ENCODE measurements at places on chromosomes 4 and X.

DNA sequence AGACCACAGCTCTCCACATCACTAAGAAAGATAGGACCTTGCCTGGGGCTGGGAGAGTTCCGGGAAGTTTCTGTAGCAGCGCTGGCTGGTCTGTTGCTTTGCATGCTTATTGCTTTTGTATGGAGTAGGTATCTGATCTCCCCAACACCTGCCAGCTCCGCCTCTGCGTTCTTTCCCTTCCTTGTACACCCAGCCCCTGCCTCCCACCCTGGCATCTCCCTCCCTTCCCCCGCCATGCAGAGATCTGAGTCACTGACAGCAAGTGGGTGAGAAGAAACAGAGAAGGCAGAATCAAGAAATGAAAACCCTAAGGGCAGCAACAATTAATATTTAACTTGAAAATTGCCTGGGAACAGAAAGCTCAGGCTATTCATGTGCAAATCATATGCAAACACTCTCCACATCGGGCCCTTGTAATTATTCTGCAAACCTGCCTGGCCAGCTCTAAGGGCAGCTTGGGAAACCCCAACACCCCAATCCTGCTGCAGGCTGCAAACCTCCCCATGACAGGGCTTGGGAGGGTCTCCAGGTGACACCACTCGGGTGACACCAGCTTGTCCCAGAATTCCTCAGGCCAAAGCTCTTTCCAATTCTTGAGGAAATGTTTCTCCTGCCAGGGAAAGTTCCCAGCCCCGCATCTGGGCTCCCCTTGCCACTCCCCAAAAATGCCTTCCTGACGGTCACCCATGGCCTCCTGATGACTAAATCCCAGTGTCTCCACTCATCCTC is 257.2 kb downstream of the FBXW7 start:
- DNase-seq: no peak

GRCh38 chr4:177287255-177287654 is 22.4 kb upstream of the NEIL3 start:
- no peak for DNase-seq

DNA sequence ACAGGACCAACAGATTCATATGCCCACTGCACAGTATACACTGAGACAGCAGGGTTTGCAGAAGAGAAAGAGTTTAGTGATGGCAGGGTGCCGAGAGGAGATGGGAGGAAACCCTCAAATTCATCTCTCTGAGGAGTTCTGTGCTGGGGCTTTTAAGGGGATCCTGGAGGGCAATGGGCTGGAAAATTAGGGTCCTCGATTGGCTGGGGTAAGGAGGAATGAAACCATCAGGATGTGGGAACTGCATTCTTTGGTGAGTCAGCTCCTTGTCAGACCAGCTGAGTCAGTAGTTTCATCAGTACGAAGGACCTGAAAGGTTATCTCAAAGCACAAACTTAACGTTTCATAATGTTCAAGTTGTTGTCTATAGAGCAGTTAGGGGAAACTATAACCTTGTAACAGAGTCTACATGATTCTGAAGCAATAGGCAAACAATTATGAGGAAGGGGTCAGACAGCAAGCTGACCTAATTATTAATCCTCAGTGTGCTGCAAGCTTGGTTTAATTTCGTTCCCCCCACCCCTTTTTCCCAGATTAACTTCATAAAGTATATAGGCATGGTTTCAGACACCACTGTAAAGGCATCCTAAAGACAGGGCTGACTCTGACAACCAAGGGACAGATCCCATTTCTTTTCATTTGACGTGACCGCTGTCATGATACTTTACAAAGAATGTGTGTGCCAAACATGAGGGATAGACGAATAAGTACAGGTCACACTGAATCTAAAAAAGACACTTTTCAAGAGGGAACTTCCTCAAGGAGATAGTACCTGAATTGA is 1.5 kb upstream of the MSMO1 start:
- DNase-seq: peak; percentile 9

DNA sequence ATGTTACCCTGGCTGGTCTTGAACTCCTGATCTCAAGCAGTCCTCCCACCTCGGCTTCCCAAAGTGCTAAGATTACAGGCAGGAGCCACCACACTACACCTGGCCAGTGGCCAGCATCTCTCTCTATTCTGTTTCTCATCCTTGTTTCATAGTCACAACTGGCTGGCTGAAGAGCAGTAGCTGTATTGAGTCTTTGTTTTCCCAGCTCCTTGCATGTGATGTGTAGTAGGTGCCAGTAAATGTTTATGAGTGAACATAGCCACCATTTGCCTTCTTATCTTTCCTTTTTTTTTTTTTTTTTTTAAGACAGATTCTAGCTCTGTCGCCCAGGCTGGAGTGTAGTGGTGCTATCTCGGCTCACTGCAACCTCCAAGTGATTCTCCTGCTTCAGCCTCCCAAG is 23.6 kb downstream of the NUDT9 start:
- DNase-seq: no peak

DNA sequence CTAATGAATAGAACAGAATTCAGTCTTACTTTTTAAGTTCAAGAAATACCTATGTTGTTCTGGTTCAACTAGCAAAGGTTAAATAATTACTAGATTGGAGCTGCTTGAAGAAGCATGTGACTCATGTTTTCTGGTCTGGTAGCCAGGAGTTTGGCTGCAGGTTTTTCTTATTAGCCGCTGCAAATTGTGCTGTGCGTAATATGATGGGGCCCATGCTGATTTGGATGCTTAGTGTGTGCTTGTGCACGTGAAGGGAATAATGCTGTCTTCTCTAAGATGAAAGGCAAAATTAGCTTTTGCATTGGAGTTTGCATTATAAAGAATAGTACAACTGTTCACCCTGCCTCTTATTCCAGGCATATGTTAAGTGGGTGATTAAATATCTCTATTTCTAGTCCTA is 219.6 kb downstream of the SNCA start:
- no peak for DNase-seq

DNA sequence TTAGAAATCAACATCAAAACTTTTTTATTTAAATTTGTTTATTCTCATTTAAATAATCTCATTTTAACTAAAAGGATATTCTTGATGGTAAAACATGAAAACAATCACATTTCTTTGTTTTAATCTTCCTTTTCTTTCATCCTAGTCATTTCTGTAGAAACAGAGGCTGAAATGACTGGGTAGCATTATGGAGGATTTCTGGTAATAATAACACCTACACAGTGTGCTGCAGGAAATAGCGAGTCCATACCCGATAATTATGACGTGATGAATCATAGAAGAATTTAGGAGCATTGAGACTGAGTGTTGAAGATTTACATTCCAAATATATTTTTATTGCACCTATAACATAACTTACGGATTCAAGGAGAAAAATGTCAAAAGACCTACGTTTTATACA is 31.4 kb upstream of the BBS12 start:
- no peak for DNase-seq

- DNase-seq: no peak
Observed at GRCh38 chrX:49249616-49250015, 14.3 kb downstream of the CCDC22 start.

DNA sequence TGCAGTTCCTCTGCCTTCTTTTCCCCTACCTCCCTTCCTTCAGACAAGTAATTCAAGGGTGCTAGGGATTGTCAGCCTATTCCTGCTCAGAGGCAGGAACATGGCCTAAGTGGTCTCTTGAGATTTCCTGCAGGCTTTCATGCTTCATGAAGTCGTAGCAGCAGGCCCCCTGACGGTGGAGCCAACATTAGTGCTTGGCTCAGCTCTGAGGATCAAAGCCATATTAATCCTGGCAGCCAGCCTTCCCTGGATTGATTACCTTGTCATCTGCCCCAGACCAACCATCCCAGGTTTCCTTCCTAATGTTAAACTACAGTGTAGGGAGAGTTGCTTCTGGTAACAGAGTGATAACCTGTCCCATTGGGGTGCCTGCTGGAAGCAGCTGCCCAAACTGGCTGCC is 84.1 kb downstream of the SLC16A2 start:
- DNase-seq: peak; percentile 91

DNA sequence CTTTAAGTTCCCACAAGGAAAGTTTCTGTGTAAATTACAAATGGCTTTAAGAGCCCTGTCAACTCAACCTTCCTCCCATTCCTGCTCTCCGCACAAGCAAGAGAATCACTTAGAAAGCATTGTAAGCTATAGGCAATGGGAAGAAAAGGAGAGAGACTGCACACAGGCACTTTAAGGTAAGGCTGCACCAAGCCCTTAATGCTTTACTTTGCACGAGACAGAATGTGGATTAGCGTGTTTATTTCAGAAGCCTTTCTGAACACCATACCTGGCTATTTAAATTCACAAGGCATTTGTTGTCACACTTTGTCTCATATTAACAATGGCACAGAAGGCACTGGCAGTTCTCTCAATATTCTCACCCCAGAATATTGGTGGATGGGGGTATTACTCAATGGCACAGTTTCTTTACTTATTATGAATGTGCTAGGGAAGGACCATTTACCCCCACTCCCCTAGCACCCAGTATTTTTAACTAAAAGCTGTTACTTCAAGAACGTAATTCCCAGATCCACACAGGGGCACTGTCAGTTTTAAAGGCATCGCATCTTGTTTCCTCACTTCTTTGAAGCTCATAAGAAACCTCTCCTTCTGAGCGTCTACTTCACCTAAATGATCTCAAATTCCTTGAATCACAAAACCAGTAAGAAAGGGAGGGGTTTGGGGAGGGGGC is 150.0 kb downstream of the MAML3 start:
- DNase-seq: no peak

GRCh38 chrX:97397371-97397770 is 513.7 kb downstream of the RPA4 start:
- no peak for DNase-seq

DNA sequence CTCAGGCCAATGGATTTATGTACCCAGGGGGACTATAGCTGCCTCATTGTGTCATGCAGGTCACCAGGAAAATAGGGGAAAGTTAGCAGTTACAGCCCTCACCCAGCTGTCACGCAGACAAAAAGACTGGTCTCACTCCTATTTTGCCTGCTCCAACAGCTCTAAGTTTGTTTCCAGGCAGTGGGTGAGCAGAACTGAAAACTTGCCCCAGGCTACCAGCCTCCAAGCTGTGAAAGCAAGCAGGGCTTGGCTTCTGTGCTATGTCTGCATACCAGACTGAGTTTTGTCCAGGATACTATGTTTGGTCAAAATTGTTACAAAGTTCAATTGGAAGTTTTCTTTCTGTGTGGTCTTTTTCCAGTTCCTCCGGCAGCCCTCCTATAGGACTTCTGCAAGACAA is 628.4 kb downstream of the FAM133A start:
- DNase-seq: no peak

DNA sequence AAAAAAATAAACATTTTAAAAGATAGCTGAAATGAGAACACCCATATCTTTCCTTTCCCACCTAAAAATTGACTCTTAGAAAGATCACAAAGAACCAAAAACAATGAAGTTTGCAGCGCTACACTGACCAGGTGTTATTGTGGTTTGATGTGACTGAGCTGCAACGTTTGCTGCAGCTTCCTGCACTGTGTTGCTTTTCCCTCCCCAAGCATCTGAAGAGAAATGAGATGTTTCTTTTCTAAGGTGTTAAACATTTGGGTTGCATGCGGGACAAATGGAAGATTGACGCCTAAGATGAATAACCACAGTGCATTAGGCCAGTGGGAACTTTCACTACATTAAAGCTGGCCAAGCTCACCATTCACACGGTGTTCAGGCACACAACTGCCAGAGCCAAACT is 8.9 kb downstream of the LEF1 start:
- DNase-seq: no peak

DNA sequence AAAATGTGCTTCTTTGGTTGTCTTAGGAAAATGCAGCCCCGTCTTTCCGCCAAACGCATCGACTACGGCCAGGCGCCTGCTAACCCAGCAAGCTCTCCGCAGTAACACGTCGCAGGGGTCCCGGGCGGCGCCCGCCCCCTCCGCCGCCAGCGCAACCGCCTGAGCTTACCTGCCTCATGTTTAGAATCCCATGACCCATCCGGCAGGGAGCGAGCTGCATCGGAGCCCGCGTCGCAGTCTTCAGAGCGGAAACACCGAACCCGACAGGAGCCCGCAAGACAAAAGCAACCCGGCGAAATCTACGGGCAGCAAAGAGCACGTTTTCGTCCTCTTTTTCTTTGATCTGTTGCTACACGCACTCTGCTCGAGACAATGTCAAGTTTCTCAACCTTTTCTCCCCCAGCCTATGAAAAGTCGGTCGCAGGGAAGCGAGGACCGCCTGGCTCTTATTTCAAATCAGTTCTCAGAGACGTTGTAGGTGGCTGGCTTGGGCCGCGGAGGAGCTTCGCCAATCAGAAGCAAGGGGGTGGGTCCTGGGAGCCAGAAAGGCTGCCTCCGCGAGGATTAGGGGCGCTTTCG is at the start of gene MID1:
TSS of gene MID1 (minus strand) at position 465 of the 579 bp plus-strand sequence. CDS start 53,038 bp downstream, outside the sequence.
- peak; percentile 86 for DNase-seq

DNA sequence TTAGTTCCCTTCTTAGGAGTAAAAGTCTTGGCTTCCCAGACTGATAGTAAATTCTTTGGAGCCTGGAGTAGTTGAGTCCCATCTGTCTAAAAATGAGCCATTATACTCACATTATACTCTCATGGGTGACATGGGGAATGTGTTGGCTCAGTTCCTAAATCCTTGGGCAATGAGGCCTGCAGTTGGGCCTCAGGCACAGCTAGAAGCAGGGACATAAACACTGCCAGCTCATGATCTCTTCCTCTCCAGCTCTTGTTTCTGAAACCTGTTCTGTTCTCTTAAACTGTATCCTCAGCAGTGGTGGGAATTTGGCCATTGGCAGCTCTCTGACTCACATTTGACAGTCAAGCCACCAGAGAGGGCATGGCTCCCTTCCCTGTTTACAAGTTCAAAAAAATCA is 212.5 kb downstream of the SPATA18 start:
- no peak for DNase-seq

DNA sequence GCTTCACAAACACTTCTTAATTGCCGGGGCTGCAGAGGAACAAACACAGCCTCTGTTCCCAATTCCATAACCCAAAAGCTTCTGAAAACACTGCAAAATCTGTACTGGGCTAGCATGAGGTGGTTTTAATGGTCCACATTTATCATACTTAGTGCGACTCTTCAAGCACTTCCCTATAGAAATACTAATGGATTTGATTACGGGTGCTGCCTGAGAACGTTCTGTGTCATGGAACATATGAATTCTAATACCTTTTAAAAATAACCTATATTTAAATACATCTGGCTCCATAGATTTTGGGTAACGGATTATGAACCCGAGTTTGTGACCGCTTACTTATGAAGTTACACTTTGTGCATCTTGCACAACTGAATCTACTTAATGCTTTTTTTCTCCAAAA is 35.4 kb upstream of the STS start:
- DNase-seq: no peak

DNA sequence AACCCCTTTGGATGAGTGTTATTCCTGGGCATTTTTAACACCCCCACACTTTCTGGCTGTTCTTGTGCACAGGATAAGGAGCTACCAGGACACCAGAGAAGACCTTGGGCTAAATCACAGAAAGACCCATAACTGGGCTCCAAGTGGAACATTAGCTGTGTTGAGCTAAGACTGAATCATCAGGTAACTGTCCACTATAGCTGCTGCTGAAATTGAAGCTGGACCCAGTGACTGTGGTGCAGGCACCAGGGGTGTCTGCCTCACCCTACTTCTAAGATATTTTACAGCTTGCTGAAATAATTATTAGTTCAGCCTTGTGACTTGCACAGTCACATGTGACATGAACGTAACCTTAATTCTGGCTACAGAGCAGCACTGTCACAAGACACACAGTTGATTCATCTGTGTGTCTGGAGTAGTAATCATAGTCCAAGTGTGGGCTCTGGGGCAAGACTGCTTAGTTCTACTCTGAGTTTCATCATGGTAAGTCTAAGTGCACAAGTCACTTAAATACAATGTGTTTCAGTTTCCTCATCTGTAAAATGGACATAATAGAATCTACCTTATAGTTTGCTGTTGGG is 127.4 kb downstream of the SLC39A8 start:
- no peak for DNase-seq

GRCh38 chr4:151658959-151659600 is 101.7 kb downstream of the GATB start:
- DNase-seq: no peak

Measured in NCI-H82 (cell line).